ENCODE measurements at places on chromosomes 3 and 15.

DNA sequence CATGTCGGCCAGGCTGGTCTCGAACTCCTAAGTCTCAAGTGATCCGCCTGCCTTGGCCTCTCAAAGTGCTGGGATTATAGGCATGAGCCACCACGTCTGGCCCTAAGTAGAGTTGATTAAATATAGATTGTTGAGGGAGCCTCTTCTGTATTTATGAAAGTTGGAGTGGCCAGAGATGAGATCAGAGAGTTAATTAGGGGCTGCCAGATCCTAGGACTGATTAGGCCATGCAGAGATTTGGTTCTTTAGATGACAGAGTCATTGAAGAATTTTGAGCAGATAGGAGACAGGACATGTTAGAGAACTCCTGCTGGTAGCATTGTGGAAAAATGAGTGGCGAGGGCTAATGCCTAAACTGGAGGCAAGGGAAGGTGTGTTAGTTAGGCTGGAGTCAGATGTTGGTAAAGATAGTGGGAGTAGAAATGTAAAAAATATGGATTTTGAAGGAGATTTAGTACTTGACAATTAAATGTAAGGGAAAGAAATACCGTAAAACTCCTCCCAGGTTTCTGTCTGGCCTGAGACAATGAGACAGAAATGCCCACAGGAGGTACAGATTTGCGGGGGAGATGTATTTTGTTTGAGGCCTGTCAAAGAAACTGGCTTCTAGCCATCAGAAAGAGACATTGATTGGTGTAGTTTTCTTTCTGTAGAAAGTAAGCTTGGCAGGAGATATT lies 23.4 kb downstream of the SACM1L start:
- no peak for DNase-seq
- H3K36me3 ChIP-seq, result peaks cover 6% of the 10 kb centered on the region
- no peaks in the 10 kb centered on the region for H3K4me1 ChIP-seq
- H3K4me3 ChIP-seq, result no peak overlapping the region
- no peaks in the 10 kb centered on the region for H3K27me3 ChIP-seq

DNA sequence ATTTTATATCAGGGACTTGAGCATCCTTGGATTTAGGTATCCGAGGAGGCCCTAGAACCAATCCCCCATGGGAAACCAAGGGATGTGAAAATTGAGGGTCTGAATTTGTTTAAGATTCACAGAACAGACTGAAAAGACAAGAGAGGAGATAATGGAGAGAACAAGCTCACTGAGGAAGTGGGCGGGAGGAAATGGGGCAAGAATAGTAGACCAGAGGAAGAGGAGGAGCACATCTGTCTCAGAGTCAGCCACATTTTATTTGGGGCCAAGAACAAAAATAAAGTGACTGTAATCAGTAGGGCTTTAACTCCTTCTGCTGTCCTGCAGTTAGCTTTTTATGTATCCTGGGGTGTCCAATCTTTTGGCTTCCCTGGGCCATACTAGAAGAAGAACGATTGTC lies 63.8 kb downstream of the BLM start:
- no peaks in the 10 kb centered on the region for H3K4me1 ChIP-seq
- no peaks in the 10 kb centered on the region for H3K36me3 ChIP-seq
- H3K4me3 ChIP-seq, result no peak overlapping the region
- no peak for DNase-seq
- H3K27me3 ChIP-seq, result no peaks in the 10 kb centered on the region
- H3K27ac ChIP-seq, result no peak overlapping the region

DNA sequence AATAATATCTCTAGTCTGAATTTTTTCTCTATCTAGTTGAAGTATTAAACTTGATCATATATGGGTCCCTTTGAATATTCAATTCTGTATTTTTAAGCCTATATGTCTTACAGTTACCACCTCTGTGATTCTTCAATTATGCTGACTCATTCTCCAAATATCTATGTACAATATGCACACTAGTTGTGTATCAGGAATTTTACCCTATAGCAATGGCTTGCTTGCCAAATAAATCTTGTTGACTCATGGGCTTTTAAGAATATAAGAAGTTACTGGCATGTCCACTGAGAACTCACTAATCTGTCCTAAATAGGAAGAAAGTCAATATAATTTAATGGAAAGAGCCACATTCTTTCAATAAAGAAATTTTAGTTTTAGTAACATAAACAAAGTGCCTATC lies 656.3 kb downstream of the RBMS3 start:
- H3K4me1 ChIP-seq, result no peaks in the 10 kb centered on the region
- H3K27ac ChIP-seq, result no peak overlapping the region
- H3K36me3 ChIP-seq, result no peaks in the 10 kb centered on the region
- no peak for DNase-seq

DNA sequence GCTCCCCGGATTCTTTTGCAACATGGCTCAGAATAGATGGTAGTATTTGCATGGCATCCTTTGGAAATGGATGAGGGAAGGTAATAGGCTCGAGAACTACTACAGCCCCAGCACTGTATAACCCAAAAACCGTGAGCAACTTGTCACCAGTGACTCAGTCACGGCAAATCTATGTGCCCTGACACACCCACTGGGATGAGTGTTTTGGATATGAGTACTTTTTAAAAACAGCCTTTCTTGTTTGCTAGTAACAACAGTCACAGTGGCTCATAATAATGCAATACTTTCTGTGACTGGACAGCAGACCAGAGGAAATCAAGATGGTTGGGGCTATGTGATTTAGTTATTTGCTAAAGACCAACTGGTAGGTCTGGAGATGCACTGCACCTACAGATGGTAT lies 299.6 kb downstream of the ULK4 start:
- DNase-seq, result no peak
- no peak overlapping the region for H3K27ac ChIP-seq
- H3K4me1 ChIP-seq, result no peaks in the 10 kb centered on the region
- H3K27me3 ChIP-seq, result no peaks in the 10 kb centered on the region

- H3K27me3 ChIP-seq, result no peaks in the 10 kb centered on the region
- H3K36me3 ChIP-seq, result no peaks in the 10 kb centered on the region
- H3K27ac ChIP-seq, result no peak overlapping the region
- no peaks in the 10 kb centered on the region for H3K4me1 ChIP-seq
- no peak for DNase-seq
- no peak overlapping the region for H3K4me3 ChIP-seq
Measured at GRCh38 chr3:106302451-106303221, 433.8 kb upstream of the CBLB start.

GRCh38 chr15:57330619-57331340 lies 45.5 kb upstream of the CGNL1 start:
- no peaks in the 10 kb centered on the region for H3K36me3 ChIP-seq
- H3K4me3 ChIP-seq, result no peak overlapping the region
- no peak overlapping the region for H3K27ac ChIP-seq
- no peaks in the 10 kb centered on the region for H3K4me1 ChIP-seq
- no peak for DNase-seq
- H3K27me3 ChIP-seq, result no peaks in the 10 kb centered on the region

- no peak overlapping the region for H3K27ac ChIP-seq
- peaks cover 5% of the 10 kb centered on the region for H3K4me1 ChIP-seq
- H3K4me3 ChIP-seq, result no peak overlapping the region
- no peaks in the 10 kb centered on the region for H3K27me3 ChIP-seq
- H3K36me3 ChIP-seq, result no peaks in the 10 kb centered on the region
Measured at GRCh38 chr3:127677541-127678314, 5.0 kb downstream of the ABTB1 start.

DNA sequence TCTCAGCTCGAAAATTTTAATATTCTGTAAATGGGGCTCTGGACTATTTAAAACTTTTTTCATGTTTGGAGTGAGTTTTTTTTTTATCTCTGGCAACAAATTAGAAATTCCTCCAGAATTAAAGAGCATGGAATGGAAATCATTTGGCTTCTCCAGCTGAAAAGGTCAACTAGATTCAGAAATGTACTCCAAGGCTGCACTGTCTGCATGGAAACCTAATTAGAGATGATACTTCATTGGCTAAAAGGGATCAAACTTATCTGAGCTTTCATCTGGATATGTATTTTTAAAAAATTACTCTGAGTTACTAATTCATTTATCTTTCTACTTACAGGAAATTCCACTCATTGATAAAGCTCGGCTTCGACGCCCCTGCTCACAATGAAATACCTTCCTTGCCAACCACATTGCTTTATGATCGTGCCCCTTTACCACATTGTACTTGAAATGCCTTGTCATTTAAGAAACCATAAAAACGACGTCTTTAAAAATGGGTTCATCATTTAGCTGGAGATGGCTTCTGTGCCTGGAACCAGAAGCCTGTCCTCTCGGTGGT lies 285.5 kb upstream of the ICE2 start:
- no peak overlapping the region for H3K27ac ChIP-seq
- H3K4me3 ChIP-seq, result no peak overlapping the region

DNA sequence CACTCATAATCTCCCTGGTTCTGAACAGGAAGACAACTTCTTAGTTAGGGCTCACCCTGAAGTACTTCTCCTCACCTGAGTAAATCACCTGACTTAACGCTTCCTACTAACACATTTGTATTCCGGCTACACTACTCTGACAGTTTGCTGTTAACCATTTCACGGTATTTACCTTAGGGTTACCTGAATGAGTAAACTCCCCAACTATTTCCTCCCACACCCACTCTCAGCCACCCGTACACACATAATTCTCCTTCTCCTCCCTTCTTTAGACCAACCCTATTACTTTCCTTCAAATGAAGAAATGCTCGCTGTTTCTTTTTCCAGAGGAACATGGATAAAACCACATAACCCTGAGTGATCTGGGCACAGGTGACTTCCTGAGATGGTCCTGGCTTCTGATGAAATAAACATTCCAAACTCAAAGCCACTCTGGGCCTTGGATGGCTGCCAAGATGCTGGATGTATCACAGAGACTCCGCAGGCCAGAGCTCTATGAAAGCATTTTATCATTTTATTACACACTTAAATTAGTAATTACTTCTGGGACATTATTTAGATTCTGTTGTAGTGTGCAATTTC lies 183.6 kb upstream of the ATP11B start:
- no peak overlapping the region for H3K27ac ChIP-seq
- DNase-seq, result no peak
- H3K36me3 ChIP-seq, result no peaks in the 10 kb centered on the region

DNA sequence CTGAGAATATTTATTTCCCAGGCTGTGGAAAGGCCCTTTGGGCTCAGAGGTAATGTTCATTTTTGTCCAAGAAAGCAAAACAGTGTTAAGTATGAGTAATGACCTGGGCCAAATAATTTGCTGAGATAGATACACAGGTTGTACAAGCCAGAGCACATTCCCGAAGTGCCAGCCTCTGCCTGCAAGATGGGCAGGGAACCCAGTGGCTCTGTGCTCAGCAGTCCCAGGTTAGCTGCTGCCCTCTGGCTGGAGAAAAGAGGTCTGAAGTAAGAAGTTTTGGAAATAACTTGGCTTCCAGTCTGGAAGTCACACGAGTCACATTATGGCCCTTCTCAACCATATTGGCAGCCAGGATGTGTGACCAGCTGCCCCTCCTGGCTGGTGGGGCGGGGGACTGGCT lies 20.2 kb downstream of the MYZAP start:
- no peaks in the 10 kb centered on the region for H3K36me3 ChIP-seq
- no peak for DNase-seq
- no peak overlapping the region for H3K27ac ChIP-seq
- H3K4me3 ChIP-seq, result no peak overlapping the region
- no peaks in the 10 kb centered on the region for H3K4me1 ChIP-seq
